Brain microvascular endothelial cell (primary cell): ENCODE measurements at places on chromosomes 6 and 20.
A peak's percentile ranks its signal among the peaks of the same experiment; 100 is the strongest.

DNA sequence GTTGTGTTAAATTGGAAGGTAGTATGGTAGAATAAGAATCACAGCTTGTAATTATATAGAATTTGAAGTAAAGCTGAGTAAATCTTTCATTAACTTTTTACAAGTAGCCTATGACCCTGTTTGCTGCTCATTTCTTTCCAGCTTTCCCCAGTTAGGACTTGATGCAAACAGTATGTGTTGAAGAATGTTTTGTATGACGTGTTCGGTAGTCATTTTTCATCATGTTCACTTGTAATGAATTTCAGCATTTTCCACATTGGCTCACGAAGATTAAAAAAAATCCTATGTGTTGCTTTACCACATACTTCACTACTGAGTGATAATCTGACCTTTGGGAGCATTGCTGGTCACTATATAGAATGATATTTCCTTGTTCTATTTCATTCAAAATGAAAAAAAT is 162.4 kb downstream of the CDKAL1 start:
- peak; percentile 28 for DNase-seq

DNA sequence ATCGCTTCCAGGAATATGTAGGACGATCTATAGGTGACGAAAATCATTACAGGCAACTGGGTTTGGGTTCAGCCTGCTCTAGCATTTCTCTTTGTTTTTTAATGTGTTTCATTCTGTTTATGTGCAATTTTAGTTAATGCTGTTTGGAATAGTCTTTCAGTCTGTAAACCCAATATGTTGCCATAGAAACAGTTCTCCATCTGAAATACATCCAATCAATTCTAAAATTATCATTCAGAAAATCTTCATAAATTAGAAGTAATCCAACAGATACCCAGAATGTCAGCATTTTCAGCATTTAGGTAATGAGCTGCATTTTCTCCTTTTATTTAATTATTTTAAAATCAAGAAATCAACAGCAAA is 34.8 kb upstream of the COL9A1 start:
- DNase-seq: no peak

- no peak for DNase-seq
Measured at GRCh38 chr6:170237999-170238740, 52.7 kb downstream of the DLL1 start.

DNA sequence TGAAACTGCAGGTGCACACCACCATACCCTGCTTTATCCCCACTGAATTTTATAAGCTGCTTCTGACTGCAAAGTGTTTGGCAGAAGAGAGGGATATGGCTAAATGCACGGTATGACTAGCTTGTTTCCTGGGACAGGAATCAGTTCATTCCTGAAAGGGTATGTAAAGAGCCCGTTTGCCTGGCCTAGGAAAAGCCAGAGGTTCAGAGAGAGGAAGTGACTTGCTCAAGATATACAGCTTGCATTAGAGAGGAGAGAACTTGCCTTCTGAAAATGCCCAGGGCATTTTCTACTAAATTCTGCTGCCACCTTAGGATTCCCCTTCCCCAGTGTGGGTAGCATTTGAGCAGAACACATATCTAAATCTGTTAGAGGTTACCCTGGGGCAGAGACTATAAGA is 683 bp upstream of the GCNT2 start:
- peak; percentile 16 for DNase-seq

DNA sequence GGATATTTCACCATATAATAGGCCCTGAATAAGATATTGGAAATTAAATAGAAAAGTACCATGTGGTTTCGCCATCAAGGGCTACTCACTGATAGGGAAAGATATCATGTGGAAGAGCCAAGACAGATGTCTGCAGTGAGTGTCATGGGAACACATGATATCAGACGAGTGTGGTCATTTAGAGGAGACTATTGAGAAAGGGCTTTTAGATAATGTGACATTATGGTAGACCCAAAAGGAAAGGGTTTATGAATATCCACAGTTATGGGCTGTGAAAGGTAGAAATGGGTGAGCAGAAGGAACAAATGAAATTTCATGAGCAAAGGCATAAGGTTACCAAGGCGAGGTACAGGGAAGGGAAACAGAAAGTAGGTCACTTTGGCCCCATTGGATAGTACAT is 182.3 kb upstream of the PRSS16 start:
- DNase-seq: no peak

- DNase-seq: no peak
Measured at GRCh38 chr6:143845033-143845432, 1.9 kb downstream of the LTV1 start.

GRCh38 chr20:16842486-16843120 is 94.4 kb downstream of the OTOR start:
- no peak for DNase-seq

DNA sequence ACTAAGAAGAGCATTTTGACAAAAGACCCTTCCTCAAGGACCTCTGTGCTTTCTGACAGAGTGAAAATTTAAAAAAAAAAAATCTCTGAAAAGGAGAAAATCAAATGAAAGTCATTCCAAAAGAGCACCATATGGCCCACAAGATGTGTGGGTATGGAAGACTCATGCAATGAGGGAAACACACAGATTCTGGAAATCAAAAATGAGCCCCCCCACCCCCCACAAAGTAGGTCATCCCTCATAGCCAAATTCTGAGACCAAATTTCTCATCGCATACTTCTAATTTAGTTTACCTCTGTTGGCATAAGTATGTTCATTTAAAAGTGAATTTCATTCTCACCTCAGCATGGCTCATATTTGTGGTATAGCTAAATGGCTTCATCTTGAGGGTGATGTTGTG is 181.3 kb upstream of the KCNQ5 start:
- no peak for DNase-seq

- DNase-seq: no peak
Measured at GRCh38 chr20:60591172-60591799, 633.1 kb downstream of the CDH26 start.

DNA sequence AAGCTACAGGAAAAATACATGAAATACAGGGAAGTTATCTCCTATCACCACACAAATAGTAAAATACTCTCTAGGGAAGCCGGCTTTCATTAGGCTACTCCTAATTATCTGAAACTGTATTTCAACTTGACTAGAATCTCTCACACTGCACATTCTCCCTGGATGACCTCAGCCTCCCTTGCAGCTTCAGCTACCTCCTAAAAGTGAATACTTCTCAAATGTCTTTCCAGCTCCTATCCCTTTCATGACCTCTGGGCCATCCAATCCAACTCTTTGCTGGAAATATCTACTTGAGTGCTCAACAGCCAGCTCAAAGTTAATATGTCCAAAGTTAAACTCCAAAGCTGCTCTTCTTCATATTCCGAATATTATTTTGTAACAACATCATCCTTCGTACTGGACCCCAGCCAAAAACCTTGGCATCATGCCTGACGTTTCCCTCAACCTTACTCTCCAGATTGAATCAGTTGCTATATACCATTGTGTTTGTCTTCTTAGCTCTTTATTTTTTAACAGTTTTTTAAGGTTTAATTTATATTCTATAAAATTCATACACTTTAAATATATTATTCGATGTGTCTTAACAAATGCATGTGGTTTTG is 29.4 kb upstream of the KIF6 start:
- DNase-seq: no peak

GRCh38 chr6:100719883-100720682 is 161.0 kb downstream of the ASCC3 start:
- DNase-seq: no peak

GRCh38 chr6:136012943-136013342 is 161.4 kb downstream of the PDE7B start:
- DNase-seq: no peak

- DNase-seq: no peak
Measured at GRCh38 chr6:32355018-32355417, 16.7 kb downstream of the TSBP1 start.

- DNase-seq: peak; percentile 38
Measured at GRCh38 chr6:126657561-126658175, 317.8 kb downstream of the CENPW start.

GRCh38 chr6:44462335-44462734 is 74.8 kb downstream of the CDC5L start:
- no peak for DNase-seq

GRCh38 chr20:24674921-24675605 is 205.6 kb downstream of the SYNDIG1 start:
- no peak for DNase-seq

DNA sequence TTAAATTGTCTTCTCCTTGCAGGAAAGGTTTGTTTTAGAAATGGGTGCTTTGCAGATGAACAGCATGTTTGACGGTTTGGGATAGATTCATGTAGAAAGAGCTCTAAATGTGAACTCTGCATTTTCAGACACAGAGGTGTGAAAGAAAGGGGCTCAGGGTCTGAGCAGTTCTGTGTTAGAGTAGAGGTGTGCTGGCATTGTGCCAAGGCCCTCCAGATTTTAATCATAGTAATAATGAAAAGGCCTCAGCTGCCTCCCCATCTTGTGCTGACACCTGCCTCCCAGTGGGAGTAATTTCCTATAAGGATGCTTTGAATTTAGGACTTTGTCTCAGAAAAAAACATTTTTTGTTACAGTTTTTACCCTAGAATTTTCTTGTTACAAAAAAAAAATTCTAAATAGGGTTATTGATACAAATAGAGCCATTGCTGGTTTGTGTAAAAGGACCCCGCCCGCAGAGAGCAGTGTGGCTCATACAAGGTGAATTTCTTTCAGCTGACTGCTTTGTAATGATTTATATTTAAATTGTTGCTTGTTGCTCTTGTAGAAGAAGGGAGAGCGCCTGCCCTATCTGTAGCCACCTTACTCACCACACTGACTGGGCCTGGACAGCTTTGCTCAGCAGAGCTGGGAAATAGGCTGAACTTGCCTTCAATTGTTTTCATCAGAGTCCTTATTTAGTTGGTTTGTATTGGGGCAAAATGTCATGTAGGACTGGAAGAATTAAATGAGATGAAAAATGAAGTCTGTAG is 294.5 kb downstream of the ZFAND3 start:
- DNase-seq: no peak

DNA sequence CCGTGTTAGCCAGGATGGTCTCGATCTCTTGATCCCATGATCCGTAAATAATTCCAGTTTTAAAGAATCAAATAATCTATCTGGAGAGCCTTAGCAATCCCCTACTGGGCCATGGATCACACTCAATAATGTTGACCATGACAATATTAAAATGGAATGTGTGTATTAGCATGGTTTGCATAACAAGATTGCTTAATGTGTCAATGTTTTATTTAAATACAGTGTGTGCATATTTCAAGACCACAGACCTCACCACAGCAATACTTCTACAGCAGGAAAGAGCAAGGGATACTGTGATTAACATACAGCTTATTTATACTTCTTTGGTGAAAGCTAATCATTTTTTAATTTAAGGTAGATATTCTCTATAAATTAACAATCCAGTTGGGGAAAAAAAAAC is 470.4 kb downstream of the TFAP2B start:
- peak; percentile 40 for DNase-seq

- no peak for DNase-seq
Measured at GRCh38 chr6:78709021-78709420, 158.3 kb upstream of the IRAK1BP1 start.

DNA sequence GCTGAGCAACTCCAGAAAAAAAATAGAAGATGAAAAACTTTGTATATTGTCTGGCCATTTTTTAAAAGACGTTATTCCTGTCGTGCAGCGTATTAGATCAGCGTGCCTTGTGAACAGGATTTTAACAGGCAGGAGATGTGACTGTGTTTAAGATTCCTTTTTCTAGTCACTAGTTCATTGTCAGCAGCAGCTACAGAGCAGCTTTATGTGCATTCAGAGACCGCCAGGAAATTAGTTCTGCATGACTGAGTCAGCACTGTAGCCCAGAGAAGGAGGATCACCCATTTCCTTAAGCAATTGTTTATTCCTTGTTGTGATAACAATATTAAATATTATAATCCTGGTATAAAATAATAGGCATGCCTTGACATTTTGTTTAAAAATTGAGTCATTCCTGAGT is 75.4 kb upstream of the ADGRB3 start:
- no peak for DNase-seq

DNA sequence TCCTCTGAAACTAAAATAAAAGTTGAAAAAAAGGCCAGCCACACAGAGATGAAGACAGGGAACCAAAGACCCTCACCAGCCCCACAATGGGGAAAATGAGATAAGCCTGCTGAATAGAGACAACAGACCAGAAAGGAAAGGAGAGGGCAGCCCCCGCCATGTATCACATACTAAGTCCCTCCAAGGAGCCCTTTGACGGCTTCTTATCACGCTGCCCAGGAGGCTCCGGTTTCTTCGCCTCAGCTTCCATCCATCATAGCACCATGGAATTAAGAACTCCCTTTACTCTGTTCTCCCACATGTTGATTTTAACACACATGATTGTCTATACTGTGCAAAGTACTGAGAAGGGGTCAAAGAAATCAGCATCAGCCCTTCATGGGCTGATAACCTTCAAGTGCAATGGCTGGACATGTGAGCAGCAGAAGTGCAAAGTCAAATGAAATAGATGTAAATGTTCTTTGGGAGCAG is 54.9 kb downstream of the MAP3K5 start:
- no peak for DNase-seq

- no peak for DNase-seq
Measured at GRCh38 chr20:11101243-11101642, 427.4 kb upstream of the JAG1 start.

DNA sequence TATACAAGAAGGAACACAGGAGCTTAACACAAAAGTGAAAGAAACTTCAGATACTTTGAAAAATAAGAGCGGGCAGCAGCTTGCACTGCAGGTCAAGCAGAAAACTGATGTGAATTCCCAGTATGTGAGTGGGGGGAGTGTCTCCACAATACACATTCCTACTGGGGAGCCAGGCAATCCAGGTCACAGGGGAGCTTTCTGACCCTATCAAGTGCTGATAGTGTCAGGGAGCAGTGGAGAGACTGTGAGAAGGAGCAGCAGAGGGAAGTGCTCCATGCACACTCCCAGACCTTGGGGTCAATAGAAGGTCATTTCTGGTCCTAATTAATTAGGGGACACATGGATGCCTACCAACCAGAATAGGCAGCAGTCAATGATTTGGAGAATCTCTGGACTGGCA is 59.4 kb downstream of the PDSS2 start:
- DNase-seq: no peak

DNA sequence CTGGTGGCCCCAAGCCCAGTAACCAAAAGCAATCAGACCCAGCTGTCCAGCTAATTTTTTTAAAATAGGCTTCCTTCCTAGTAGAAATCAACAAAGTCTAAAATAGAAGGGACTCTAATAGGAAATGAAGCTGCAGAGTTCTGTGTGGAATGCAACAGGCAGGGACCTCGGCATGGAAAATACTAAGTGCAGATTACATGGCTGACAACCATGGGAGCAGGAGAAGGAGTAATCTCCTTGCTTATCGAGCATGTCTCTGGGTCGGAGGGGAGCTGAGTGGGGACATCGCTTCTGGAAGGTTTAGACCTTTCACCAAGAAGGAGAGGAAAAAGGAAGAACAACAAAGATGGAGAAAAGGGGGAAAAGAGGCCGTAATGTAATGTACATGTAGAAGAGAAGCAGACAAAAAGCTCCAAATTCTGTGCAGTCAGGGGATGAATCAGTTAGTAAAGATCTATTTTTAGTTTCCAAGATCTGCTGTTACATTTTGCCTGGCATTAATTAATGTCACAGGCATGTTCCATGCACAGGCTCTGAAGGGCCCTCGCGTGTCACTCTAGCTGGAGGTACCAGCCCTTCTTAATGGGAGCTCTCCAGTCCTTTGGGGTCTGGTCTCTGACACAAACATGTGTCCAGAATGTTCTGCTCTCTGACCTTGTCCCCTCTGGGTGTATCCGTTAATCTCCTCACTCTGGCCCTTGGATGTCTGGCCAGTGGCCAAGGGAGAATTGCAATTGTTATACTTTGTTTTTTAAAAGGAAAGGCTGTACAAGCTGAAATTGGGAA is 16.6 kb upstream of the ZNF831 start:
- DNase-seq: no peak
